Activated naive CD4-positive, alpha-beta T cell treated with anti-CD3 and anti-CD28 coated beads for 36 hours (primary cell): ENCODE measurements at places on chromosomes 7 and 10.

DNA sequence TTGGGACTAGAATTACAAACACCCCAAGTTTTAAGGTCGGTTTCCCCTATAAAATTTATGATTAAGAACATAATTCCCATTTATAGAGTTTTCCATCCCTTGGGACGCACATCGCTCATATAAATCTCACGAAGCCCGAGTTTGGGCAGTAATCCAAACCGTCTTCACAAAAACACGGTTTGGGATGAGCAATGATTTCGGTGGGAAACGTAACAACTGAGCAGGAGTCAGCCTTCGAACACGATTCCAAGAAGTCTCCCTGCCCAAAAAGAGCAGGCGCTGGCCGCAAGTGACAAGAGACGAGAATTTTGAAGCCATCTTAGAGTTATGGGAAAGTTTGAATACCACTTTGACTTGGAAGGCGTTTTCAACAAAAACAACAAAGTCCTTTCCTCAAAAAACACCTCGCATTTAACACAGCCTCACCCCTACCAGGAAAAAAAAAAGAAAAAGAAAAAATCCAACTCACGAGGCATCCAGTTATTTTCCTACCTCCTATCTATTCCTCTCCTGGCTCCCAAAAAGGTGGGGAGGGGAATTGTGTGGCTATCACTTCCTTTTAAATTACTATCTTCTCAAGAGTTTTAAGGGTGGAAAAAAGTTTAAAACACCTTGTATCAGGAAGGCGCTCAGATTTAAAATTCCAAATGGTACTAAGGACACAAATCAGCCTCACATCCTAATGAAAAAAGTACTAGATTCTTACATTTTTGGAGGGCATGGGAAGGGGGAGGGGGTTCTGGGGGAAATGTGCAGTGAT, 1.6 kb downstream of the SEPHS1 start:
- peak overlapping the region; percentile 83 for H3K27ac ChIP-seq
- H3K4me1 ChIP-seq = peaks cover 50% of the 10 kb centered on the region
- H3K27me3 ChIP-seq = no peaks in the 10 kb centered on the region
- H3K4me3 ChIP-seq = peak overlapping the region; percentile 78
- peaks cover 15% of the 10 kb centered on the region for H3K36me3 ChIP-seq

- no peaks in the 10 kb centered on the region for H3K4me1 ChIP-seq
- H3K4me3 ChIP-seq = no peak overlapping the region
- H3K36me3 ChIP-seq = no peaks in the 10 kb centered on the region
- H3K27me3 ChIP-seq = peaks cover 9% of the 10 kb centered on the region
- no peak for DNase-seq
- H3K27ac ChIP-seq = no peak overlapping the region
These were observed 525.0 kb upstream of the NRP1 start for GRCh38 chr10:33859319-33860022.

- no peak overlapping the region for H3K4me3 ChIP-seq
- H3K27ac ChIP-seq = no peak overlapping the region
- no peaks in the 10 kb centered on the region for H3K27me3 ChIP-seq
- no peaks in the 10 kb centered on the region for H3K4me1 ChIP-seq
- peaks cover 1% of the 10 kb centered on the region for H3K36me3 ChIP-seq
- DNase-seq = no peak
These were observed 68.2 kb upstream of the INPP5A start for GRCh38 chr10:132469197-132469884.

- H3K36me3 ChIP-seq = no peaks in the 10 kb centered on the region
- no peak overlapping the region for H3K4me3 ChIP-seq
- DNase-seq = no peak
- H3K27ac ChIP-seq = no peak overlapping the region
- H3K4me1 ChIP-seq = peaks cover 4% of the 10 kb centered on the region
- H3K27me3 ChIP-seq = no peaks in the 10 kb centered on the region
These were observed 60.3 kb downstream of the RASGEF1A start for GRCh38 chr10:43206391-43207235.

GRCh38 chr7:67913604-67914003, 917.0 kb downstream of the TYW1 start:
- H3K4me1 ChIP-seq = peaks cover 4% of the 10 kb centered on the region
- no peaks in the 10 kb centered on the region for H3K27me3 ChIP-seq
- DNase-seq = no peak
- no peak overlapping the region for H3K4me3 ChIP-seq
- H3K36me3 ChIP-seq = no peaks in the 10 kb centered on the region

- H3K27me3 ChIP-seq = peaks cover 8% of the 10 kb centered on the region
- H3K36me3 ChIP-seq = peaks cover 2% of the 10 kb centered on the region
- no peak for DNase-seq
- H3K27ac ChIP-seq = no peak overlapping the region
- H3K4me1 ChIP-seq = peaks cover 14% of the 10 kb centered on the region
- no peak overlapping the region for H3K4me3 ChIP-seq
These were observed 185.2 kb downstream of the WDR37 start for GRCh38 chr10:1241322-1241890.

DNA sequence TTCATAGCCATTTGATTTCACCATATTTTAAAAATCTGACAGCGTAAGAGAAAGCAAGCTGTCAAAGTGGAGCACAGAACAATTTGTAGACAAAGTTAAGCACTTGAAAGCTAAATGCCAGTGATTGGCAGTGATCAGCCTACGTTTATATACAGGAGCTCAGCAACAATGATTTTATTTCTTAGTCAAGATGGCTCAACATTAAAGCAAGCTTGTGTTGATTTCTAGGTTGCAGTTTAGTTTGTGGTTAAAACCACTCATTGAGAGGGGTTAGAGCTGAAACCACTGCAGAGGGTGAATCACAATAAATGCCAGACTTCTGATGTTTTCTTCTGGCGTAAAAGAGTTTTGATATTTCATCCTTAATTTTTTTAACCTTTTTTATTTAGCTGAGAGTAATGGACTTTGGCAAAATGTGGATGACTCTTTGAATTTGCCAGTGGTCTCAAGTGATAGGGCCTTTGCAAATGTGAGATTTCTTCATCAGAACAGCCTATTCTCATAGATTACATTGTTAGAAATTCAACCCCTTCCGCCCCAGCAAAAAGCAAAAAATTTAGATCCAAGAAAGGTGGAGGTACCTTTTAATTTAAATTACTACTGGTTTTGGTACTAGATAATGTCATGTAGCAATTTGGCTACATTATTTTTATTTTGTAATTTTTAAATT, 73.8 kb downstream of the SHOC2 start:
- no peaks in the 10 kb centered on the region for H3K27me3 ChIP-seq
- peaks cover 23% of the 10 kb centered on the region for H3K4me1 ChIP-seq
- H3K36me3 ChIP-seq = peaks cover 9% of the 10 kb centered on the region
- DNase-seq = peak; percentile 21

DNA sequence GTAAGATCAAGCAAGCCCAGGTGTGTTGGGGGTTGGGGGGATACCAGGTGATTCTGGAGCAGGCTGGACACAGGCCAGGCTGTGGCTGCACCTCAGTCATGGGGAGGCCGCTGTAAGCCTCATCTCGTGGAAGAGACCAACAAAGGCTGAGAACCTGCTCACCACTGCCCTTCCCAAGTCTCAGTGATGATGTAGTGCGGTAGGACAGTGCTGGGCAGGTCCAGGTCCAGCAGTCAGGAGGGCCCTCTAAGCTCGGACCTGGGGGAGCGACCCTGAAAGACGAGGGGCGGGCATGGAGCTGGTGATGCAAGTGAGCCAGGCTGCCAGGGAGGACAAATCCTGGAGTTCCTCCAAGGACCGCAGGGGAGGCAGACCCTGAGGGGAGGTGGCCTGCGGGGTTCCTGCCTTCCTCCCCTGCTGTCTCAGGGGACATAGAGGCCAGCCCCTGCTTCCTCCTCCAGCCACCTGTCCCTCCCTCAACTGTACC, 3.3 kb upstream of the PWWP2B start:
- no peaks in the 10 kb centered on the region for H3K36me3 ChIP-seq
- no peaks in the 10 kb centered on the region for H3K27me3 ChIP-seq
- DNase-seq = no peak
- no peak overlapping the region for H3K4me3 ChIP-seq

DNA sequence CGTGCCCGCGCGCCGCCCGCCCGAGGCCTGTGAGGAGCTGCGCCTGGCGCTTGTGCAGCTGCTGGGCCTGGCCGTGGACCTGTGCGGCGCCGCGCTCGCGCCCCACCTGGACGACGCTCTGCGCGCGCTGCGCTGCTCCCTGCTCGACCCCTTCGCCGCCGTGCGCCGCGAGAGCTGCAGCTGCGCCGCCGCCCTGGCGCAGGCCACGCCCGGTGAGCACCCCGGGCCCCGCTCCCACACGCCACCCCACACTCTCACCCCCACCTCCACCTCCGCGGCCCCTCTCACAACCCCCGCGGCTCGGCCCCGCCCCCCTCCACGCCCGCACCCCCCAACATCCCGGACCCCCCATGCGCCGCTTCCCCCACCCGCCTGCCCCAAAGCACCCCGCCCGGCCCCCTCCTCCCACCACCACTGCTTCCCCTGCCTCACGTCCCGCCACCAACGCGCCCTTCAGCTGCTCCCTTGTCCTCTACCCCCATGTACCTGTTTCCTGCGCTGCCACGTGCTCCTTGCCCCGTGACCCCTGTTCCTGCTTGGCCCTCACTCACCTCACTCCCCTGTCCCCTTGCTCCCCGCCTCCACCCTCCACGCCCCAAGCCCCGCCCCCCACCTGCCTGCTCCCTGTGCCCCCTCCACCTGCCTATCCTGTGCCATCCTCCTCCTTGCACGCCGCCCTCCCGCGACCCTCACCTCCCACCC, at the start of gene PRKAR1B:
TSS of gene PRKAR1B (minus strand) at position 178 of the 702 bp plus-strand sequence. CDS start 15,776 bp downstream, outside the sequence.
- peak within 1 kb of the TSS; percentile 84 for H3K4me3 ChIP-seq
- H3K27ac ChIP-seq = peak within 1 kb of the TSS; percentile 54
- no peaks in the 10 kb centered on the region for H3K27me3 ChIP-seq
- peaks cover 31% of the 10 kb centered on the region for H3K4me1 ChIP-seq
- peaks cover 39% of the 10 kb centered on the region for H3K36me3 ChIP-seq

DNA sequence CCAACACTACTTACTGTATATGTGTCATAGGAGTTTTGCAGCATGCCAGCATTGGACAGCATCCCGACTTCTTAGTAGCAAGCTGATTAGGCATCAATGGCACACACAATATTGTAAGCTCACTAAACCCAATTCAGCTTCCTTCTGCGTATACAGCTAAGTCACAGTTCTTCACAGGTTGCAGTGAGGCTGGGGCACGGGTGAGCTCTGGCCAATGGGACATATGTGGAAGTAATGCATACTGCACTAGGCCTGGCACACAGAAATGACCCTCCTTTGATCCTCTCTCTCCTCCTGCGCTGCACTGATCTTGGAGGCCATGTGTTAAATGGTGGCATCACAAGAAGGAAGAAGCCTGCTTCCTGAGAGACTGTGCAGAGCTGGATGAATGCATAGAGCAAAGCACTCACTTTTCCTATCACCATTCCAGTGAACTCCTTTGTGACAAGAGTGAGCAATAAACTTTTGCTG, 11.9 kb downstream of the RAB11FIP2 start:
- H3K4me1 ChIP-seq = peaks cover 26% of the 10 kb centered on the region
- no peak overlapping the region for H3K27ac ChIP-seq
- DNase-seq = no peak
- H3K36me3 ChIP-seq = peaks cover 15% of the 10 kb centered on the region

- no peak overlapping the region for H3K27ac ChIP-seq
- H3K4me1 ChIP-seq = no peaks in the 10 kb centered on the region
- no peaks in the 10 kb centered on the region for H3K36me3 ChIP-seq
- no peak overlapping the region for H3K4me3 ChIP-seq
- H3K27me3 ChIP-seq = no peaks in the 10 kb centered on the region
These were observed 154.4 kb downstream of the GALNT17 start for GRCh38 chr7:71286336-71286735.

DNA sequence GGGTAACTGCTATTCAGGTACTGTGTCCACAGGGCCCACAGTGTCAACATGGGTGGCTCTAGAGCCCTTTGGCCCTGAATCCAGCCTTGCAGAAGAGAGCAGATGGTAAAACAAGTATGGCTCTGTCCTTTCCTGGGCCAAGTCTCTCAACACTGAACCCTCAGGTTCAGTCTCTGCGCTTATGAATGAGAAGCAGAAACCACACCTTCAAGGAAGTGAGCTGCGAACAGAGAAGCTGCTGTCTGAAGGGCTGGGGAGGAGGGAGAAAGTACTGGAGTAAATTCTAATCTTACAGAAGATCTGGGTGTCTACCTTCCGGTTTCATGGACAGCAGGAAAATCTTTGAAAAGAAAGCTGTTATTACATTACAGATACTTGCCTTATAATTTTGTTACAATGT, 4.1 kb downstream of the TBRG4 start:
- no peak for DNase-seq
- H3K27ac ChIP-seq = peak overlapping the region; percentile 52

GRCh38 chr10:96188916-96189315, 58.8 kb downstream of the ZNF518A start:
- H3K27me3 ChIP-seq = peaks cover 10% of the 10 kb centered on the region
- no peak for DNase-seq
- H3K27ac ChIP-seq = no peak overlapping the region
- no peak overlapping the region for H3K4me3 ChIP-seq
- H3K4me1 ChIP-seq = no peaks in the 10 kb centered on the region

DNA sequence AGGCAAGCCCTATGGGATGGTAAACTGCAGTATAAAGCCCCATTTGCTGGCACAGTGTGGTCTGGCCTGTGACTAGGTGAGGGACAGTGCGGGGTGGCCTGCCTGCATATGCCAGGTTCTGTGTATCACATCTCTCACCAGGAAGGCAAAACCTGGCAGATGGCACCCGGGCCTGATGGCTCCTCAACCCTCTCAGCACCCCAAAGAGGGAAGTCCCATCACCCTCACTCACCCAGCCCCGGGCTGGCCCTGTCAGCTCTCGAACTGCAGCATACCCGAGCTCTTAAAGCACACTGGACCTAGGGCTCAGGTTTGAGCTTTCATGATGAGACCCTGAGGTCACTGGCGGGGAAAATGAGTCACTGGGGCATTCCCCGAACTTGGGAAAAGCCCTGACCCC, 130.5 kb downstream of the LHPP start:
- H3K4me1 ChIP-seq = no peaks in the 10 kb centered on the region
- peaks cover 5% of the 10 kb centered on the region for H3K36me3 ChIP-seq

- no peak overlapping the region for H3K27ac ChIP-seq
- no peaks in the 10 kb centered on the region for H3K27me3 ChIP-seq
- peaks cover 3% of the 10 kb centered on the region for H3K4me1 ChIP-seq
These were observed 289.4 kb downstream of the EXOC4 start for GRCh38 chr7:133542209-133542780.

DNA sequence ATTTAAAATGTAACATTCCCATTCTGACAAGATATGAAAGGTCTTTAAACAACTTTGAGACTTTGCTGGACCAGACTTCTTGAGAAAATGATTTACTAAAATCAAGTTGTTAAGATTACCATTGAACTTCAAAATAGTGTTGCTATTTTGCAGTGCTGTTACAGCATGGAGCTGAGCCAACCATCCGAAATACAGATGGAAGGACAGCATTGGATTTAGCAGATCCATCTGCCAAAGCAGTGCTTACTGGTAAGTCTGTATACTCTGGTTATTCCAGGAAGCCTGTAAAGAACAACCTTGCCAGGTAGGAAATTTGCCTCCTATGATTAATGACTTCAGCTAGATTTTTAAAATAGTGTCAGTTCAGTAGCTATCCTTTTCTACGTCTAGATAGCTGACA, 18.8 kb downstream of the TNKS2 start:
- no peaks in the 10 kb centered on the region for H3K27me3 ChIP-seq
- H3K27ac ChIP-seq = no peak overlapping the region
- peaks cover 9% of the 10 kb centered on the region for H3K4me1 ChIP-seq
- DNase-seq = no peak
- peaks cover 44% of the 10 kb centered on the region for H3K36me3 ChIP-seq
